Fibroblast of skin of left quadriceps (primary cell): ENCODE measurements at places on chromosomes 2 and 18.
A peak's percentile ranks its signal among the peaks of the same experiment; 100 is the strongest.

DNA sequence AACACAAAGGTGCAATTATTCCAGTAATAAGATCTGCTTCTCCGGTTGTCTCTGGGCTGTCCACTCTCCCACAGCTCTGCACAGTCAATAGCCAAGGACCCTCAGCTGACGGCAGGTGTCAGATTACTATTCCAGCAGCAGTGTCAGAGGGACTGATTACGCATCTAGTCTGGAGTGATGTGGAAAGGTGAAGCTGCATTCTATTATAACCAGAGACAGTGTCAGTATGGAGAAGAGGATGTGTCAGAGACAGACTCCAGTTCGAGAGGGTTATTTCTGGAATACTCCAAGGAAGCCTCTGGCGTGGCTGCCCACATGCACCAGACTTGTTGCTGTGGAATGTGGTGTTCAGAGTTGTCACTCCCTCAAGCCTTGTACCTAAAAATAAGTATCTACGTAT is 163.6 kb upstream of the TMEM200C start:
- no peak for DNase-seq

GRCh38 chr2:27807476-27807875 is 36.0 kb downstream of the MRPL33 start:
- DNase-seq = no peak

GRCh38 chr2:21317131-21317530 is 193.4 kb downstream of the TDRD15 start:
- DNase-seq = no peak

DNA sequence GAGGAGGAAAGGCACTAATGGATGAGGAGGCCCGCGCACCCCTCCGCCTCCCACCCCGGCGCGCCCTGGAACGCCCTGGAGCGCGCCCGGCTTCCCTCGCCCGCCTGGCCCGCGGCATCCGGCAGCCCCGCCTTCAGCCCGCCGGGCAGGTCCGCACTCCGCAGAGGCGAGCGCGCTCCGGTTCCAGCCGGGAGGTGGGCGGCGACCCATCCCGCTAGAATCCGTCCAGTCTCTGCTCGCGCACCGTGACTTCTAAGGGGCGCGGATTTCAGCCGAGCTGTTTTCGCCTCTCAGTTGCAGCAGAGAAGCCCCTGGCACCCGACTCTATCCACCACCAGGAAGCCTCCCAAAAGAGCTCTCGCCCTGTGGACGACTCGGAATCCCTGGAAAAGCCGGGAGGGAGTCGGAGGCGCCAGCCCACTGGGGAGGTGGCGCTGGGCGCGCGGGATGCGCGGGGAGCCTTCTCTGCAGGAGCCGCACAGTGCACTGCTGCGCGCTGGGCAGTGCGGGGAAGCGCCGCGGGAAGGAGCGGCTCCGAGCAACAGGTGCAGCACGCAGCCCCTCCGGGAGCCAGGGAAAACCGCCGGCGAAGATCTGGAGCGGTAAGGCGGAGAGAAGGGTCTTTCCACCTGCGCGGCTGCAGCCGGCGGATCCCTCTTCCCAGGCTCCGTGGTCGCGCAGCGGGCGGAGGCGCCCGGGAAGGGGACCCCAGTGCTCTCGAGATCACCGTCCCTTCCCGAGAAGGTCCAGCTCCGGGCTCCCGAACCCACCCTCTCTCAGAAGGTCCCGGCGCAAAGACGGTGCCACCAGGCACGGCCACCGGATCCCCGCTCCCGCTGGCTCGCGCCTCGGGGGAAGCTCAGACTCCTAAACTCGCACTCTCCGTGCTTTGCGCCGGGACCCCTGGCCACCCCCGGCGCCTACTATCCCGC is at the start of gene GALR1:
GALR1 (plus strand) TSS at position 280 of the 932 bp plus-strand sequence. CDS start 701 bp downstream, outside the sequence.
- DNase-seq = no peak

DNA sequence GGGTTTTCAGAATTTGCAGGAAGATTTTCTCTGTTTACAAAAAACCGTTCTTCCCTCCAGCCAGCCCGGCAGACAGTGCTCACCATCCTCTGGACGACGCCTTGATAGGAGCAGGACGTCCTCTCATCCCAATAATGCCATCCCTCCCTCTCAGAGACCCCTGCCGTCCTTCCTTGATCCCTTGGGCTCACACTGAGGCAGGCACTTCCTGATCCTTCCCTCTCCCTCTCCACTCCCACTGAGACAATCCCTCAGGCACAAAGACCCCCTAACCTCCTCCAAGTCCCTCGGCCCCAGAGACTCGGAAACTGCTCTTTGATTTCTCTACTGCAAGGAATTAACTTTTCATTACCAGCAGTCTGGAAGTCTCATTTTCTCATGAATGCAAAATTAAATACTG is 42.5 kb downstream of the PAX3 start:
- no peak for DNase-seq

DNA sequence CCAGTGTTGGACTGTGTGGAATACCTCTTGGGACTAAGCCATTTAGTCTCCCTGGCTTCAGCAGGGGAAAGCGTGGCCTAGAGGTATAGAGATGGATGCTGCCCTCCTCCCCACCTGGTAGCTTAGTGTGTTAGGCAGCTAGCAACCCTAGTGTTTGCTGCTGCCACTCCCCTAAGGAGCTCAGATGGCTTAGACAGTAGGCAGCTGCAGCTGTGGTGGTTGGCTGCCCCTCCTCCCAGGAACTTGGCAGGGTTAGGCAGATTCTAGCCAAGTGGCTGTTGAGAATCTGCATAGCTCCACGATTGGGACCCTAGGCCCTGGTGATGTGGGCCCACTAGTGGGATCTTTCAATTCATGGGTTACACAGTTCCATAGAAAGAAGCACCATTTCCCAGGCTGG is 550.4 kb upstream of the CHAC2 start:
- no peak for DNase-seq

- no peak for DNase-seq
Measured at GRCh38 chr2:163077241-163077640, 238.7 kb upstream of the KCNH7 start.

- DNase-seq = no peak
Measured at GRCh38 chr2:26917135-26917836, 53.2 kb upstream of the MAPRE3 start.

DNA sequence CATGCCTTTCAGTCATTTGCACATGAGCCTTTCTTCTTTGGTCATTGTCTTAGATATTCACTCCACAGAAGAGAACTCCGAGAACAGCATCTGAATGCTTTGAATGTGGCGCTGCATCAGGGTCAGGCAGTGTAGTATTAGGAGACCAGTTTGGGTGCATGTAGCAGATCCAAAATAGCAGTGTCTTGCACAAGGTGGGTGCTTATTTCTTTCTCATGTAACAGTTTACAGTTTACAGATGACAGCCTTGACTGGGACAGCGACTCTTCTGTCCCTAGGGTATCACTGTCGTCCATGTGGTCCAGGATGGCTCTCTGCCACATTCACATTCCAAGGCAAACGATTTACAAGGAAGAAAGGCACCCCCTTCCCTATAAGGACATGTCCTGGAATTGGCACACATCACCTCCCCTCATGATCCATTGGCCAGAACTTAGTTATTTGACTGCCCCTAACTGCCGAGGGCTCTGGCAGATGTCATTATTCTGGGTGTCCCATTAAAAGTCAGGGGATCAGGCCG is 101.0 kb downstream of the STPG4 start:
- DNase-seq = no peak

DNA sequence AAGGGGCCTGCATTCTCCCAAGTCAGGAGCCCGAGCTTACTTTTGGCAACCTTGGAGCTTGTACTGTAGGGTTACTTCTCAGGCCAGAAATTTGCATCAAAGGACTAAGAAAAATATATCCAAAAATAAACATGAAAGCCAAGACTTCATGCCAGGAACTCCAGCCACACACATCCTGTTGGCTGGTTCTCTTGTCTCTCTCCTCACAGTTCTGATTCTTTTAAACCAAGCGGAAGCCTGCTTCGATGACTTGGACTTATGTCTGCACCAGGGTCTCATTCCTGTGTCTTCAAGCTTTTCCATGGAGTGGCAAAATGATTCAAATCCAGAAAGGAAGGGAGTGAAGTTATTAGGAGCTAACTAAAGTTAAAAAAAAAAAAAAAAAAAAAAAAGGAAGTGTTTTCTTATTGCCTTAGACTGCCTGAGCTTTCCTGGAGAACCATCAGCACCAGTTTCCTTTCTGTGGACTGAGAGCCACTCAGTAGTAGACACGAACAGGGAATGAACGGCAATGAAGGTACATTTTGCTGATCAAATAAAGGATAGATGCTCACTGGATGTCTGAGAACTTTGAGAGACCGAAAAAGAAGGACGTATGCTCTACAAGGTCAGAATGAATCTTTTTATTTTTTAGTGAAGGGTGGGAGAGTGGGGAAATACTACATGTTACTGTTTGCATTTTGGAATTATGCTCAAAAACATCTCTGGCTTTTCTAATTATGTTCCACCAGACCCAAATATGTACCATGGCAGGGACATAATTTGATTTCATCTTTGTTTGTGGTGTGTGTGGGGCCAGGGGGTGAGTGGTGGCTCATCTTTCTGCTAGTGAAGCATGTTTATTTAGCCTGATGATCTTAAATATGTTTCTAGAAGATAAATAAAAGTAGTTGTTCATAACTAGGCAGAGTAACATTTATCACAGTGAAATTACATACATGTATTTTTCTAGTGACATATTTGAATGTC is 86.0 kb downstream of the RAPGEF4 start:
- no peak for DNase-seq

DNA sequence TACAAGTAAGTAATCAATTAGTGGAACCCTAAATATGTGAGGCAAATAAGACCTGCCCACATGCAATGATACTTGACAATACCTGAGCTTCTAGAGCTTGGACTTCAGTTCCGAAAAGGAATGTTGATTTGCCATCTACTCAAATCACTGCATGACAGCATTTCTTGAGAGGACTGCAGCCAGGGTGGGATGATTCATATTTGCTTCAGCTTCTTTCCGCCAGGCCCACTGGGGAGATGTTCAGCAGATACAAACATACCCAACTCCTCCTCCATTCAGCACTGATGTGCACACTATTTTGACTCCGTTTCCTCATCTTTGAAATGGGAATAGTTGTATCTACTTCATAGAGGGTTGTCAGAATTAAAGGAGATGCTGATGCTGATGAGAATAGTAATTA is 28.8 kb upstream of the TMEM177 start:
- no peak for DNase-seq

DNA sequence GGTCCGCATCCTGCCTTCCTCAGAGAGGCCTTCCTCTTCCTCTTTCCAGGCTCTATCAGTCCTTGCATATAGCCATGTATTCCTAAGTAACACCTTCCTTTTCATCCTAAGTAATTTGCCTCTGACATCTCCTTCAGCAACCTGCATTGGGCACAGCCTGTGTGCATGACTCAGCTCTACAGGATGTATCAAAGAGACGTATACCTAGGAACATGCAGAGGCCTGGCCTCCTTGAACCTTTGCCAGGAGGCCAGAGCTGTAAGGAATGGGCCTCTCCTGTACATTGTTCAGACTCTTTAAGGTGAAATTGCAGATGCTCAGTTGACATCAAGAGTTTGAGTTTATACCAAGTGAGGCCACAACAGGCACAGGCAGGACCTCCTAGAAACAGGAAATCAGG is 76.0 kb upstream of the CELF4 start:
- DNase-seq = no peak

DNA sequence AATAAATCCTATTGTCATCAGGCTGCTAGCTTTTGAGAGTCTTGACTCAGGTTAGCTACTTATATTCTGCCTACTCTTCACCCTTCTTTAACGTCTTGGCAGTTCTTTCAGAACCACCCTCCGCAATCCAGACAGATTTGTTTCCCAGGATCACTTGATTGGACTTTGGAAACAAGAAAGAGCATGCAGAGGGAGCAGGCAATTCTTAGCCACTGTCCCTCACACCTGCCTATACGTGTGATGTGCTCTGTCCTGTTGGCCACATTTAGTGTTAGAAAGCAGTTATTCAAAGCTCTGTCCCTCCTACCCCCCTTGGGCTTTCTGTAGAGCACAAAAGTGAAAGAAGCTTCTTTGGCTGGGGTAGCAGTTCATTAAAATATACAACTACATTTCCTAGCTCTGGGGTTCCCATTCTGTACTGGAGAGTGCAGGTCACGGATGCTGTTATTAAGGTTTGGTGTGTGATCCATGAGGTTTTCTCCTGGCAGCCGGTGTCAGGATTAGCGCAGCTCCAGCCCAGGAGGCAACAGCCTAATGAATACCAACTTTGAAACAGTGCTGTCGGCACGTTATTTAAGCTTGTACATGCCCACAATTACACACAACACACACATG is 6.3 kb downstream of the FZD5 start:
- no peak for DNase-seq

DNA sequence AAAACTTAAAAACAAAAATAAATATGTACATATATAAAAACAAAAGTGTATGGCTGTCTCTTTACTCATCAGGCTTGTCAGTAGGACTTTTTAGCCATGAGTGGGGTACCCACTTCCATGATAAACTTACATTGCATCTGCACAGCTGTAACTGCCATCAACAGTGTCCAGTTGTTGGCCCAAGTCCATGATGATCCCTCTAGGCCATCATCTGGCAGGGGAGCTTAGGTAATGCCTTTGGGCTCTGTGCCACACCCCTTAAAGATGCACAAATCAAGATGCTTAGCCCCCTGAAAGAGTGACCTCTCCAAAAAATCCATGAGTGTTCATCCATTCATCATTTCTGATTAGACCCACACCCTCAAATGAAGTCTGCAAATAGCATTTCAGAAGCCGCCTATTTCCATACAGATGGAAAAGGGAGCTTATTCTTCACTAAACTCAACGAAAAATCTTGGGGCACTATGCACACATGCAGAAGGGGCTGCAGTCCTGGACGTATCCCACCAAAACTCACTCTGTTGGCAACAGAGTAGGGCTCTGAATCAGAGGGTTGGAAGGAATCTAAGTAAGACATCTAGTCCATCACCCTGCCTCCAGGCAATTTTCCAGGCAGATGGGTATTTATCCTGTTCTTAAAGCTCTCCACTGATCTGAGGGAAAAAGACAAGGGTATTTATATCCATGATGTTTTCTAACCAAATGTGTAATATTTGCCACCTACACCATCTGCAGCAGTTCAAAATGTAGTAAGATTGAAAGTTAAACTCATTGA is 691.0 kb downstream of the ZEB2 start:
- DNase-seq = no peak

- no peak for DNase-seq
Measured at GRCh38 chr2:237585590-237586221, 4.8 kb downstream of the RAB17 start.

- DNase-seq = no peak
Measured at GRCh38 chr2:155748131-155748530, 584.4 kb downstream of the NR4A2 start.

- DNase-seq = peak; percentile 57
Measured at GRCh38 chr2:99605036-99605435, 115.2 kb upstream of the REV1 start.

DNA sequence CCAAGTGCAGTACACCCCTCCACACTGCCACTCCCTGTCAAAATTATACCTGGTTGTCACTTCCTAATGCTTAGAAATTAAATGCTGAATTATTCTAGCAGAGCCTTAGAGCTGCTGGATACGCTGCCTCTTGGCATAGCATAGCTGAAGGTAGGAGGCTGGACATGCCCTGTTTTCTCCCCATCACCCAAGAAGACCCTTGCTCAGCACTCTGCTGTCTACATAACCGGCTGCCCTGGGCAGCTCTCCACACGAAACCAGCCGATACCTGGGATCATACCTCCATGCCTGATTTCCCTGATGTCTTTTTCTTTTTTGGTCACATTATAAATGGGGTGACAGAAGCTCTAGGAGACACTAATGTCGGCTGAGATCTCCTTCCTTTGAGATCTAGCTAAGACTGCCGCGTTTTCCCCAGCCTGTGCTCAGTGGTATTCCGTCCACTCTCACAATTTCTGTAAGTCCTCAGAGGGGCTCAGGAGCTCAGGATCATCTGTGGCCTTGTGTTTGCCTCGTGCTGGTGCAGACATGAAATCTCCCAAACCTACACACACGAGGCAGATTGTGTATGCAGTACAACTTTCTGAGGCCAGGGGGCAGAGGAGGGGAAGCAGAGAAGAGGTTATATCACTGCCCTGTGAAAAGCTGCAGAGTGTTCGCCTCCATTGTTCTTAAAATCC is 13.5 kb upstream of the ZAP70 start:
- peak; percentile 16 for DNase-seq
